Effector CD8-positive, alpha-beta T cell (primary cell): ENCODE measurements at places on chromosomes 6 and 20.
A peak's percentile ranks its signal among the peaks of the same experiment; 100 is the strongest.

DNA sequence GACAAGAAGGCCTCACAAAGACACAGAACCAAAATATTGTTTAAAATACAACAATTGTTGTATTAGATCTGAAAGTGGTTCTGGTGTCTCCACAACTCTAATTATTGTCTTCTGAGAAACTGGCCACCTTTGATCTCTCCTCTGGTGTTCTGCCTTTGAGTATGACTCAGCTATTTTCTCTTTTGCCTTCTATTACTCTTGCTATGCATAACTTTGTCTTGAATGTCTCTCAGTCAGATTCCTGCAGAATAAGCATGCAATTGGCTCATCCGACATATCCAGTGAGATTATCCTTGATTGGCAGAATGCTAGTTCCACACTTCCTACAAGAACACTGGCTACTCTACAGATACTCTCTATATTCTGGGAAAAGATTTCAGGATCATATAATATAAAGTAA, 14.3 kb upstream of the EPM2A start:
- no peak for DNase-seq

- DNase-seq, result no peak
Measured at GRCh38 chr20:16596991-16597390, 23.7 kb upstream of the KIF16B start.

DNA sequence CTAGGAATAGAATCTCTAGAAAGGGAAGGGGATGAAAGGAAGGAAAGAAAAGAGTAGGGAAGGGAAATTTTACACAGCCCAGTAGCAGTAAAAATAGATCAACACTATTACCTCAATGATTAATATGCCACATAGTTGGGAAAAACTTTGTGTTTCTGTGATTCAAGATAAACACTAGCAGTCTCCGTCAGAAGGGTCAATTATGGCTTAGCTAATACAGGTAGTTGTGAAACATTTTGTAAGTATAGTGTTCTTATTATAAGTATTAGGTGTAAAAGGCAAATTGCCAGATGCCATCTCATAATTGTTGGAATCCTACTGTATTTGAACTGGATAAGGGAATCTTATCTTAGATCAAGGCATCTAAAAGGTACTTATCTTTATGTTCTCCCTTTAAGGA, 165.7 kb downstream of the MTFR2 start:
- no peak for DNase-seq

DNA sequence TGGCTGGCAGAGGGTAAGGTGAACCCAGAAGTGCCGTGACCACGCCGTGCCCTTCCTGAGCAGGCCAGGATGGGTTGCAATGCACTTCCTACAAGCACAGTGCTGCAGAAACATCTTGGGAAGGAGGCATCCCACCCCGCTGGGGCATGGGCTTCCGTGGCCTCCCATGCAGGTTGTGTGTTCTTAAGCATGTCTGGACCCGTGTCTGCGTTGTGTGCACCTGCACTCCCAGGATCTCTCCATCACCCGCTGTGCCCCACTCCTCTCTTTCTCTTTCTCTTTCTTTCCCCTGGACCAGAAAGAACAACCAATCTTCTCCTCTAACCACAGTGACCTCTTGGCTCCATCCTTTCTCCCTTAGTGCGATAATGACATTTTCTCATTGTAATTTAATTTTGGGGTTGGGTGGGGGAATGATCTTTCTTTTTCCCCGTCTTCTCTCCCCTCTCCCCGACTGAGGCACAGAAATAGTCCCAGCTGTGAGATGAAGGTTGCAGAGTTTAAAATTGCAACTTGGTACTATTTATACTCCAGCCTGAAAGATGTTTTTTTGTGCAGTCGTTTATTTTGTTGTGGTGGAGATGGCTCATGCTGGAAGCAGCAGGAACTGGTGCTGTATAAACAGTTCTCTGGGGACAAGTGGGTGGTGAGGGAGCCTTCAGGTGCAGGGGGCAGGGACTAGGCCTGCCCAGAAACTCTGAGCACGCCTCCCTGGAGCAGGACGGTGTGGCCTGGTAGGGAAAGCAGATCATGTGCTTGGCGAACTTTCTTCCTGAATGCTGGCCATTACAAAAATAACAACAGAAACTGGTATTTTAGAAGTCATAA, 20.5 kb downstream of the BCAS4 start:
- no peak for DNase-seq

DNA sequence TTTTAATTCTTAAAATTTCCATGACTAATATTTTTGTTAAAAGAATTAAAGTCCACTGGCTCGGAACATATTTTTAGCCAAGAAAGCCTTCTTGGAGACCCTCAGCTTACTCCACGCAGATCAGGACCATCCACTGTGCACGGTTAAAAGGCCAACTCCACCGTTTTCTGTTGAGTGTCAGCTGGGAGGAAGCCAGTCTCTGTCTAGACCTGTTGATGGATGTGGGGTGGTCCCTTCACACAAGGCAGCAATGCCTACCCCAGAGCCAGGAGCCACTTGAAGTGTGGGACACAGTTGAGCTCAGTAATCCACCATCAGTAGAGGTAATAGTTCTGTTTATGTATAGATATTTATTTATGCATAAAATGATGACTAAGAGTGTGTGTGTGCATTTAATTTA, 19.9 kb upstream of the QKI start:
- DNase-seq, result no peak

DNA sequence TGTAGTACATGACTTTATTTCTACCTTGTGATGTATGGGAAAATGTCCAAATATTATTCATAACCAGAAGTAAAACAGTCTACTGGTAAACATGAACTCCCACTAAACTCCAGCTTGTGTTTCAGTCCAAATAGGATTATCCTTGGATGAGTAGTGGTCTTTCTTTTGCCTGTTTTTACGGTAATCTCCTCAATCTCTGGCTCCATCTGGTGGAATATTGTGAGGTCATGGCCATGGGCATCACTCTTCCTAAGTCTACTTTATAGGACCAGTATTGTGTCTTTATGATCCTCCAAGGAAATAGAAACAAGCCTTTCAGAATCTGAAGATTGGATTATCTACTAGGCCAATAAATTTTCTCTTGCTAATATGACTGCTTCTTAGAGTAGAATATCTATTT, 505.0 kb downstream of the BMP2 start:
- DNase-seq, result no peak

- DNase-seq, result no peak
Measured at GRCh38 chr20:40689100-40689942, at the start of gene MAFB. TSS of gene MAFB (minus strand) at chr20:40689236. CDS start at chr20:40688850, 386 bp downstream.

DNA sequence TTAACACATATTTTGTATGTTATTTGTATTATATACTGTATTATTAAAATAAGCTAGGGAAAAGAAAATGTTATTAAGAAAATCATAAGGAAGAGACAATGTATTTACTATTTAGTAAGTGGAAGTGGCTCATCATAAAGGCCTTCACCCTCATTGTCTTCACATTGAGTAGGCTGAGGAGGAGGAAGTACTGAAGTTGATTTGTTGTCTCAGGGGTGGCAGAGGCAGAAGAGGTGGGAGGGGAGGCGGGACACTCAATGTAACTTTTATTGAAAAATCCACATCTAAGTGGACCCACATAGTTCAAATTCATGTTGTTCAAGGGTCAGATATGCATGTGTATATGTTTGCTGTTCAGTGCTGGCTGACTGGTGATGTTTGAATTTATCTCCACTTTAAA, 210.2 kb upstream of the CITED2 start:
- no peak for DNase-seq

- DNase-seq, result no peak
Measured at GRCh38 chr6:163355426-163355991, 59.0 kb upstream of the QKI start.

DNA sequence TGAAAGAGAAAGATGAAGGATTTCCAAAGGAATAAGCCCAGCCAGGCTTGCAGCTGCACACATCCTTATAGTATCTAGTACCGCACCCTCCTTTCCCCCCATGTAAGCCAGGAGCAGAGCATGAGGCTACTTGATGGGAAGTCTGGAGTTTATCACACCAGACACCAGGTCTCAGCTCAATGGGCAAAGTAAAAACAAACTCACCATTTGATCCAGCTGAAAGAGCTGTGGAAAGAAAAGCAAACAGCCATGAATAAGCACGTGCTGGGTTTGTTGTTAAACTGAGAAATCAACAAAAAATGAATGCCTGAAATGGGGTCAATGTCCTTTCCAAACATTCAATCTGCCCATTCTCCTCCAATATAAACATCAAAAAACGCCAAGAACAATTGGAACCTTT, 50.6 kb upstream of the MAP7 start:
- DNase-seq, result no peak

DNA sequence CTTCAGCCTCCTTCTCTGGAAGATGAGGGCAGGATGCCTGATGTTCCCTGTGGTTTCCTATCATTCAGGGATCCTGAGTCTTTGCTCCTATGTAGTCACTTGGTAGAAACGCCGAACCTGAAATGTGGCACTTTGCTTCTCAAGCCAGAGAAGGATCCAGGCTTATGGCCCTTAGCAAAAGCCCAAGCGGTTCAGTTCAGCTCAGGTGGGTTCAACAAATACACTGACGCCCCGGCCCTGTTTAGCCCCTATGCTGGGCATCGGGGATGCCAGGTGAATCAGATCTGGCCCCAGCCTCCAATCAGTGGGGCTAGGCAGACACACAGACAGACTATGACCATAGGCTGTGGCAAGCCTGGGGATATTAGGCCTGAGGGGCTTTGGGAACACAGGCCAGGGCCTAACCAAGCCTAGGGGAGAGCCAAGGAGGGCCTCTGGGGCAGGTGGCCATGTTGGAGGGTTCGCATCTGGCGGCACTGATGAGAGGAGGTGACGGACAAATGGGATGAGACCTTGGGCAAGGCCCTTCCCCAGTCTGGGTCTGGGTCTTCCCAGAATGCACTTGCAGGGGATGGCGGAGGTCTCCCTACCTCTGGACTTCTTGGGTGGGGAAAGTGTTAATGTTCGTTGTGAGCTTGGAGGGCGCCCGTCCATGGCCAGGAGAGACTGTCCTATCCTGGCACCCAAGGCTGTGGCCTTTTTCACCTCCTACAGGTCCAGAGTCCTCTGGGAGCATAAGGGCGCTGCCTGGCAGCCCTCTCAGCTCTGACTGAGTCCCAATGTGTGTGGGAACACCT, 17.6 kb upstream of the SRC start:
- no peak for DNase-seq

GRCh38 chr6:121520337-121521163, 85.1 kb downstream of the GJA1 start:
- no peak for DNase-seq

DNA sequence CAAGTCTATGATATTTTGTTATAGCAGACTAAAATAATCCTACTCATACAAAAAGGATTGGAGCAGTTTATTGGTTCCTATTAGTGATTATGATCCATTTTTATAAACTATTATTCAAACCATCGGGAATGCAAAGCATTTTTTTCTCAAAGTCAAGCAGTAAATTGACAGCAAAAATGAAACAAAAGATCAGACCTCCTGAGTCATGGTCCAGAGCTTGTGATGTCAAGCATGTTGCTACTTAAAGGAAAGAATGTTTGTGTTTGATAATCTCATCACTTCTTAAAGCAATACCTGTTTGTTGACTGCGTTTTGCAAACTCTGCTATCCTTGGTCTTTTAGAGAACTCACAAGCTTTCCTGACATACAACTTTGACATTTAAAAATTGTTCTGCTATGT, 204.4 kb downstream of the SAMD5 start:
- DNase-seq, result no peak

- no peak for DNase-seq
Measured at GRCh38 chr6:169932491-169932890, 181.1 kb downstream of the ERMARD start.

GRCh38 chr6:170049641-170050561, 241.0 kb downstream of the DLL1 start:
- DNase-seq, result no peak

- DNase-seq, result peak; percentile 63
Measured at GRCh38 chr6:31729515-31729978, 448 bp upstream of the DDAH2 start.

- no peak for DNase-seq
Measured at GRCh38 chr6:116714761-116715160, 33.8 kb downstream of the KPNA5 start.

DNA sequence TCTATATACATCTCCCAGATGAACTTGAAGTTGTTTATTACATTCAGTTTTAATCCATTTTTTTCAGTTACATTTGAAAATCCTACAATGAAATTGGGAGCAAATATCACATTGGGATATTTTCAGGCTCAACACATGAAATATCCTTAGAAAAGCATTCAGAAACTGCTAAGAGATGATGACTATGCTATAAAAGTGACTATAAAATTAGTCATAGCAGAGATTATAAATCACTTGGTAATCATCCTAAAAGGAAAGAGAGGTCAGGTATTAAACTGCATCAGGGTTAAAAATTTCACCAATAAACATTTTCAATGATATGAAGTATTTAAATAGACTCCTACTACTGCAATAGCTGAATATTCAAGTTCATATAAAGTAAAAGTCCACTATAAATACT, 987.7 kb downstream of the GRIK2 start:
- no peak for DNase-seq

- no peak for DNase-seq
Measured at GRCh38 chr20:46112430-46113112, 5.5 kb upstream of the CD40 start.

DNA sequence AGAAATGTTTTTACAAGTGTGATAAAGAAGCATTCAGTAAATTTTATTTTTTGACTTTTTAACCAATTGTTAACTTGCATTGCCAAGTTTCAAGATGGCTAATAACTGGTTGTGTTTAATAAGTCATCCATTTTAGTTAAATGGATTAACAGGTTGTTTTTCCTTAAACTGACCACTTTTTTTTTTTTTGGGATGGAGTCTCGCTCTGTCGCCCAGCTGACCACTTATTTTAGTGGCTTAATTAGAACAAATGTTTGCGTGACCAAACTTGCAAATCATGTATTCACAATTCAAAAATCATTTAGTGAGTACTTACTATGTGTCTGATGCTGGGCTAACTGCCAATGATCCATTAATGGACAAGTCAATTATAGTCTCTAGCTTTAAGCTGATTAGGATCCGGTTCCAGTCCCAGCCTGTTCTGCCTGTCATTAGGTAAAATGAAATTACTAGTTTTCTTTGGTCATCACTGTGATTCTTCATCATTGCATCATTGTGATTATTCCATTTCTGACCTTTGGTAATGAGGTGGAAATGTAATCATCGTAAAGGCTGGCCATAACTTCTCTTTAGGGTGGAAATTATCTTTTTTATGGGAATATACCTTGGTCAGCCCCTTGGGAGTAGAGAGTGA, 729.2 kb upstream of the MARCKS start:
- DNase-seq, result no peak

- no peak for DNase-seq
Measured at GRCh38 chr6:1789092-1789491, 179.4 kb downstream of the FOXC1 start.

DNA sequence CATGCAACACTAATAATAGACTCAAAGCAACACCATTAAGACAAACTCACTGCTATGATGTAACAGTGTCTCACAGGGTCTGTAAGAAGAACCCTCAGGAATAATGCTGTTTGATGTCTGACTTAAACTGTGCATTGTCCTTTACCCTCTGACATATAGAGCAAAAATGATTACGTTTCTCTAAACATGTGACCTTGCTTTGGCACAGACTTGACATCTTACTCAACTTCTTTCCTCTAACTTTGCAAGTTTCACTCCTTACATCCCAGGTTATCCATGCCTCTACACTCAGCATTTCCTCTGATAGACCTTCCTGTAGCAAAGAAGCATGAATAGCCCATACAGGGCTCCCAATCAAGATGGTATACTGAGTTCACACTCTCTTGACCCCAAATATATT, 252.7 kb downstream of the UST start:
- DNase-seq, result no peak
